Testis (tissue), 5 donors: ENCODE measurements at places on chromosomes 2 and 18.

GRCh38 chr2:238428866-238429265, 2.1 kb downstream of the ASB1 start:
- H3K27me3 ChIP-seq, result no peaks in the 10 kb centered on the region
- H3K27ac ChIP-seq, result no peak overlapping the region
- H3K4me3 ChIP-seq, result no peak overlapping the region
- no peaks in the 10 kb centered on the region for H3K36me3 ChIP-seq

GRCh38 chr18:42341423-42341822, 386.4 kb downstream of the PIK3C3 start:
- H3K4me1 ChIP-seq, result no peaks in the 10 kb centered on the region
- DNase-seq, result no peak
- H3K27me3 ChIP-seq, result no peaks in the 10 kb centered on the region
- no peaks in the 10 kb centered on the region for H3K36me3 ChIP-seq
- H3K4me3 ChIP-seq, result no peak overlapping the region

DNA sequence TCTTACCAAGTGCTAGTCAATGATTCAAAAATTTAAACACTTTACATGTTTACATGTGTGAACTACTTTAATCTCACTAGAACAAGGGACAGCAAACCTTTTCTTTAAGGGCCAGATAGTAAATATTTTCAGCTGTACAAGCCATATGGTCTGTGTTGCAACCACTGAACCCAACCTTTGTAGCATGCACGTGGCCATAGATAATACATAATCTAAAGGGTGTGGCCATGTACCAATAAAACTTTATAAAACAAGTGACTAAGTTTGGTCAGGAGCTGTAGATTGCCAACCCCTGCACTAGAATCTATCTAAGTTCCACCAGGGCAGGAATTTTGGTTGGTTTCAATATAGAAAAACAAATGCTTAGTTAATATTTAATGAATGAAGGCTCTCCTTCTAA, 18.4 kb upstream of the SPRED2 start:
- no peak for DNase-seq
- no peak overlapping the region for H3K27ac ChIP-seq
- no peaks in the 10 kb centered on the region for H3K27me3 ChIP-seq
- no peak overlapping the region for H3K4me3 ChIP-seq
- no peaks in the 10 kb centered on the region for H3K36me3 ChIP-seq

GRCh38 chr18:47969816-47970215, 39.4 kb upstream of the SMAD2 start:
- H3K27ac ChIP-seq, result no peak overlapping the region
- no peak for DNase-seq
- H3K27me3 ChIP-seq, result no peaks in the 10 kb centered on the region
- no peak overlapping the region for H3K4me3 ChIP-seq
